ENCODE measurements at places on chromosomes 6 and 20.

DNA sequence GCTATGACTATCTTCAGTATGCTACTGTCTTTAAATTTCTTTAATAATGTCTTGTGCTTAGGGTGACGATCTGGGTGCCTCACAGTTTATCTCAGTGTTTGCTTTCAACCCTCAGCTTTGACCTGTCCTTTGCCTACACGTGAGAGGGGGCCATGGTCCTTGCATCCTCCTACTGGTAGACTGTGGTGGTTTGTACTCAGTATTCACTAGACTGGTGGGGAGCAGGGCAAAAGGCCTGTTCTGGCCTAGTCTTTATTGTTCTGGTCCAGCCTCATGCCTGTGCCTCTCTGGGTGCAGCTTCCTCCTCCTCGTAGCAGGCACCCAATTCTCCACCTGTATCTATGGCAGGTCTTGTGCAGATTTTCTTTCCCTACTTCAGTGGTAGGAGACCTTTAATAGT is 354.9 kb downstream of the CD109 start:
- no peak for DNase-seq

GRCh38 chr6:98041056-98041455 is 758.0 kb upstream of the MMS22L start:
- peak; percentile 41 for DNase-seq

DNA sequence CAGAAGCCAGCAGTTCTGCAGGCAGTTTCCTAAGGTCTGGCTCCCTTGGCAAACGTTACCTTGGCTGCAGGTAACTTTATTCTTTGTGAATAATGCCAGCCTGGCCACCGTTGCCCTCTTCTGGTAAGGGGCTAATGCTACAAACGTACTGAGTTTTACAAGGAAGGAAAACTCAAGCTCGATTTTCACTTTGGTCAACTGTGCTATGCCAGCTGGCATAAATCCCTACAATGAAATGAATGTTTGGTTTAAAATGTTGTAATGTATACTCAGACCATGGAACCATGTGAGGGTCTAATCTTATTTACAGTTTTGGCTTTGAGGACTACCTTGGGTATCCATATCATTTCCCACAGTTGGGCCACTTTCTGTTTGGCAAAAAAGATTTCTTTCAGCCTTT is 101.4 kb downstream of the SLX4IP start:
- DNase-seq = no peak

DNA sequence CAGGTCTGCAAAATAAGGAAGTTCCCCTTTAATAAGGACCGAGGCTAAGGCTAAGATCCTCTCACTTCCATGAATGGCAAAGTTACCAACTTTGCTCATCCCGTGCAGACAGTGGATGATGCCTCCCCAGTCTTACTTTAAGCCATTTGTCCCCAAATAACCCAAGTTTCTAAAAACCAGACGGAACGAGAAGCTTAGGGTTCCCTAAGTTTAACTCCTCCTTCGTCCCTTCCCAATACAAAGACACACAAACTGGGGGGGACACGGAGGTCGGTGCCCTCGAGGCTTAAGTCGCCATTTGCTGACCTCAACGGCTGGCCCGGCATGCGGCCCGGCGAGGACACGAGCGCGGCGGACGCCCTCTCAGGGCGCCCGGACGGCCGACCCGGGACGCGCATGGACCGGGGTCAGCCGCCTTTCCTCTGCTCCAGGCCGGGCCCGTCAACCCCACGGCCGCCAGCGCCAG is 527 bp downstream of the FBXO30 start:
- DNase-seq = no peak

- DNase-seq = no peak
Observed at GRCh38 chr6:125922322-125922860, 34.2 kb upstream of the HINT3 start.

DNA sequence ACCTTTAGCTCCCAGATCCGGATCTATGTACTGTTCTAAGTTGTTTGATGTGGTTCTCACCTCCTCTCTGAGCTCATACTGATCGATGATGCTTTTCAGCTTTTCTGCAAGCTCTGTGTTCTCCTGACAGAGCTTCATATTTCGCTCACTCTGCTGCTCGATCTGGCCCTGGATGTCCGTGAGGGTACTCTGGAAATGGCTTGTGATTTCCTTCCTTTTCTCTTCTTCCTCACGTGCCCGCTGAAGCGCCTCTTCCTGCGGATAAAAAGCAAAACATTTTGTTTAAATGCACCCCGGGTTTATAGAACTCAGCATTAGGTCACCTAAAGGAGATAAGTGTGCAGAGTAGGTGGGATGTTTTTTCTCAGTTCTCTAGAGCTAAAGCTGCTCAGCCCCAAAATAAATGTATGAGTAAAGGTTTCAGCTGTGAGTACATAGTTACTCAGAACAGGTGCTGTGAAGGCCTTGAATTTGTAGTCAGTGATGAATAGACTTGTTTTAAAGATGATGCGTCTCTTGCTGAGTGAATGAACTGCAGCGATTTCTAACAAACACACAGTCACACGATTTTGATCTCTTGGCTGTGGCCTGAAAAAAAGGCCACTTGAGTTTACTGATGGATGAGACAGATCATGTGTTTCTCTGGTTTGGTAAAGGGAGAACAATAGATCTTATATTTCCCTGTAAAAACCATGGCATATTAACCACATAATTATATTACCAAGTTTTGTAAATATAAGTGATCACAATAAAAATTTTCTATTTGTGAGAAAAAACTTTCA is 29.1 kb downstream of the TXLNB start:
- no peak for DNase-seq

- DNase-seq = no peak
Observed at GRCh38 chr6:130282234-130282995, 59.7 kb upstream of the SAMD3 start.

- no peak for DNase-seq
Observed at GRCh38 chr6:18141805-18142590, 12.9 kb downstream of the TPMT start.

GRCh38 chr6:34906826-34907225 is 17.8 kb downstream of the ANKS1A start:
- DNase-seq = no peak

GRCh38 chr20:47030271-47030810 is 135.7 kb downstream of the EYA2 start:
- DNase-seq = no peak

DNA sequence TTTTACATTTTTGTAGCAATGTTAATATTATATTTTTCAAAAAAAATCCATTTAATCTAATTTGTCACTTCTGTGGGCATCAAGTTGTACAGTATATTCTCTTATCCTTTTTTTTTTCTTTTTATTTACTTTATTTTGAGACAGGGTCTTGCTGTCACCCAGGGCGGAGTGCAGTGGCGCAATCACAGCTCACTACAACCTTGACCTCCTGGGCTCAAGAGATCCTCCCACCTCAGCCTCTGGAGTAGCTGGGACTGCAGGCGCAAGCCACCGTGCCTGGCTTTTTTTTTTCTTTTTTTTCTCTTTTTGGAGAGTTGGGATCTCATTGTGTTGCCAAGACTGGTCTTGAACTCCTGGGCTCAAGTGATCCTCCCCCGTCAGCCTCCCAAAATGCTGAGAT is 14.4 kb upstream of the BEND6 start:
- DNase-seq = no peak

- no peak for DNase-seq
Observed at GRCh38 chr6:83273596-83273995, 80.4 kb downstream of the RWDD2A start.

DNA sequence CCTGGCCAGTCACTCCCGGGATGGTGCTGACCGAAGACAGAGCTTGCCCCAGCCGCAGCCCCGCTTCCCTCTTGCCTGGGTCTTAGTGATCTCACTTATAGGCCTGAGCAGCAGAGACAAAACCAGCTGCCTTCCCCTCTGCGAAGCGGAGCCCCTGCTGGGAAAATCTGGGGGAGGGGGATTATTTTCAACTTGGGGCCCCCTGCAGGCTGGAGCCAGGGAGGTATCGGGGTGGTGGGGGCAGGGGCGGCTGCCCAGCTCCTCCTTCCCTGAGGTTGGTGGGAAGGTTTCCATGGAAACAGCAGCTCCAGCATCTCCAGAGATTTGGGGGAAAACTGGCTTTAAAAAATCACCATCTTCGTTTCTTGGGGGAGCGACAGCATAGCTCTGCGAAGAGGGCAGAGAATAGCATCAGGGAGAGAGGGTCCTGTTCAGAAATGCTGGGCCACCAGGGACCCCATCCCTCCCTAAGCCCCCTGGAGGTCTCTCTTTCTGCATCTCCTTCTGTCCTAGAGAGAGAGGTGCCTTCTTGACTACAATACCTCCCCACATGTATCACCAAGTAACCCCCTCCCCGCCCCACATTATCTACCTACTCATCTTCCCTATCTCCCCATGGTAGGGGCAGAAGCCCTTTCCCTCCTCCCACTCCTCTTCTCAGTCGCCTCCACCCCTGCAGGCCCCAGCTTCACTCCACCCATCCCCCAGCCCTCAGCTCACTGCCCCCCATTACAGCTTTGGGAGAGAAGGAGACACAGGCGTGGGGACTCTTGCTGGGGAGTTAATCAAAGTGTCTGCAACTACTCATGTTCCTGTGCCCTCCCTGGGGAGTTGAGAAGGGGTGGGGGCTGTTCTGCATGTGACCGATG is 88.4 kb upstream of the CCDC167 start:
- DNase-seq = no peak

GRCh38 chr20:63533871-63534393 is 3.2 kb downstream of the PTK6 start:
- no peak for DNase-seq

DNA sequence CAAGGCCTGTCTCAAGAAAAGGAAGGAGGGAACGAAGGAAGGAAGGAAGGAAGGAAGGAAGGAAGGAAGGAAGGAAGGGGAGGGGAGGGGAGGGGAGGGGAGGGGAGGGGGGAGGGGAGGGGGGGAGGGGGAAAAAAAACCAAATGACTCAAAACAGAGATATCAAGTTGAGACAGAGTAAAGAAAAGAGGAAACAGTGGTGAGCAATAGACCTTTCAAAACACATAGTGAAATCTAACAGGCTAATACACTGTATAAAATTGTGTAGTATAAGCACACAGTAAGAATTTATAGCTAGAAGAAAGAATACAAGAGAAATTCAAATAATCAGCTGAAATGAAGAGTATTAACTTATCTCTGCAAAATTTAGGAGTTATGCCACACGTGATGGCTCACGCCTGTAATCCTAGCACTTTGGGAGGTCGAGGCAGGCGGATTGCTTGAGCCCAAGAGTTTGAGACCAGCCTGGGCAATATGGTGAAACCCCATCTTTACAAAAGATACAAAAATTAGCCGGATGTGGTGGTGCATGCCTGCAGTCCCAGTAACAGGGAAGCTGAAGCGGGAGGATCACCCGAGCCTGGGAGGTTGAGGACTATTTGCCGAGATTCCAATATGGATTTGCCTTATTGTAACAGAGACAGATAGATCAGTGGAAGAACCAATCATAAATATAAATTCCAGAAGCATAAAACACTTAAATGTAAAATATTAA is 123.2 kb downstream of the PRND start:
- DNase-seq = no peak

GRCh38 chr6:84665401-84665800 is 99.0 kb downstream of the TBX18 start:
- no peak for DNase-seq

DNA sequence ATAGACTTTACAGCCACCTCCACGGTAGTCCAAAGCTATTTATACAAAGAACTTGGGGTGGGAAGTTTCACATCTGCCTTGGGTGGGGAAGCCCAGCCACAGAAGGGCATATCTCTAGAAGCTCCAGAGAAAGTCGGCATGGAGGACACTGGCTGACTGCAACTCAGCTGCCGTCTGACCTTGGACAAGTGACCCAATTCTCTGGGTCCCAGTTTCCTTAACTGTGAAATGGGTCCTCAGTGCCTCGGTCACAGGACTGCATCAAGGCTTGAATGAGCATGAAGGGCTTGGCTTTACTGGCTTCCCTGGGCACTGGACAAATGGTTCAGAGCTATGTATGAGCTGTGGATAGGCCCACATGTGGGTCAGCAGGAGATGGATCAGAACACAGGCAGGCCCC is 58.6 kb downstream of the NOL4L start:
- no peak for DNase-seq

DNA sequence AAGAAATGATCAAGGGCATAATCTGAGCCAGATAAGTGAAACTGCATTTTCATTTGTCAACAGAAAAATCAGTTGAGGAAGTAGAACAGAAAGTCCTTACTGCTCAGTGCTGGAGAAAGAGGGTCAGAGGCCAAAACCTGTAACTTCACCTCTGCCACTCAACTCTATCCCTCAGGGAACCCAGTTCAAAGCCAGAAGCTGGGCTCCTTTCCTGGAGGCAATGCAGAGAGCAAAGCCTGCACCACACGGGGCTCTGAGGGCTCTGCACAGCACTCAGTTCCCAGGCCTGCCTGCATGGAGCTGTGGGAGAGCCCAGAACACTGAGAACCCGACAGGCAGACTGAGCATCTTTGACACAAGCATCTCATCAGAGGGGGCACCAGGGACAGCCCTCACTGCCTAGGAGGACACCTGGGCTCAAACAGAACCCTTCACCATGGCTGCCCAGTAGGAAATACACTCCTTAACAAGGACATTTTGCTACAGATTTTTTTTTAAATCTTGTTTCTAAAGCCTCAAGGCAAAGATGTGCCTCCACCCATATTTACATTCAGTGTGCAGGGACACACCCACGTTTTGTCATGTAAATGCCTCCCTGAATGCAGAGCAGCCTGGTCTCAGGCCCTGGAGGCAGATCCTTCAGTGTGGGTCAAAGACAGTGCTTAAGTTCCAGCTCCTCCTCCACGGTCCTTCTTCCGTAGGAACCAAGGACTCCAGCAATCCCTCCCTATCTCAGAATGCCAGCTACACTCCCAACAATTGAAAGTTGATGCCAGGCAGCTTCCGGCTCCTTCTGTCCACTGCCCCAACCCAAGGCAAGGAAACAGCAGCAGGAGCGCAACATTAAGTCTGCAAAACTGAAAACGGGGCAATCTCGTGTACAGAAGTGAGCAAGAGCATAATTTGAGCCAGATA is 6.6 kb downstream of the RNASET2 start:
- no peak for DNase-seq

DNA sequence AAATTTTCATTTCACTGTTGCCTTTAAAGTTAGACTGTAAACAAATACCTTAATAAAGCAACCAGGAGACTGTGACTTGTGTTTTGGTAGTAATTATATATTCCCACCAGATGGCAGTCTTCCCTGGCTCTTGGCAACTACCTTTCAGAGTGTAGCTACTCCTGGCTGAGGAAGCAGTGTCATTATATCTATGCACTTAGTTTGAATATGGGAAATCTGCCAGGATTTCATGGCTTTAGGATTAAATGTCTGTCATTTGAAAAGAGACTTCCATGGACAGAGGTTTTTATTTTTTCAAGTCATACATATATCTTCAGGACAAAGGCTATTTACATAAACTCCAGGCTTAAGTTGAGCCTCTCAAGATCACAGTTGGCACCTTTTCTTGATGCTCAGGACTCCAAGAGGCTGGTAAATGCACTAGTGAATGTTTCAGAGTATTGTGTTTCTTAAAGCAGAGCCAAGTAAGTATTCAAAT is 160.1 kb downstream of the C6orf58 start:
- peak; percentile 39 for DNase-seq

GRCh38 chr20:20447196-20447595 is 79.3 kb downstream of the INSM1 start:
- no peak for DNase-seq

DNA sequence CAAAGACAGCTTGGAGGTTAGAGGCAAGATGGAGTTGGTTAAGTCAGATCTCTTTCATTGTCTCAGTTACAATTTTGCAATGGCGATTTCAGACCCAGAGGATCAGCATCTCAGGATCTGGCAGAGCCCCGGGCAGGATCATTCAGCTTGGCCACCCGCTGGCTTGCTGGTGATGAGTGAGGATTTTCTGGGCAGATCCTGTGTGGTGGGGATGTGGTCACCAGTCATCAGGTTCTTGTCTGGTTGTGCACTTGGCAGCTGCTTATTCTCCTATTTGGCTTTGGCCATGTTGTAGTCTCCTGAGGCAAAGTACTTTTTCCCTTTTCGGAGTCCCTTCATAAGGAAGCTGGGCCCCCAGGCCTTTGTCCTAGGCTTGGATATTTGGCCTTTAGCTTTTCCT is 953.9 kb downstream of the KIF16B start:
- DNase-seq = no peak

All from iPS DF 6.9 (cell line).